ENCODE measurements at places on chromosomes 11 and 22. TPM values are rescaled to one million over a fixed set of nuclear protein-coding genes. Genes with fewer than 3 reads are reported as not detected.

The GLB1L3 gene
- not detected for total RNA-seq

The MMP12 gene
- total RNA-seq: not detected

The MUC5AC gene
- under 0.01 TPM for total RNA-seq

The SHISA8 gene
- 1.0 TPM for total RNA-seq

The DDIAS gene
- 1.6 TPM for total RNA-seq

The CBLIF gene
- total RNA-seq: not detected

The SMIM35 gene
- total RNA-seq: not detected

The ROBO4 gene
- total RNA-seq: 14.1 TPM

The P2RY2 gene
- total RNA-seq: 1.0 TPM

The TNNT3 gene
- total RNA-seq: 4,042 TPM

The TRPC6 gene
- total RNA-seq: 25.6 TPM

The IGLL1 gene
- not detected for total RNA-seq

The OR9Q2 gene
- total RNA-seq: under 0.01 TPM

The TLCD5 gene
- 5.2 TPM for total RNA-seq

The SERPING1 gene
- total RNA-seq: 15.1 TPM

The MAPK12 gene
- total RNA-seq: 18.8 TPM

The PHOX2A gene
- total RNA-seq: not detected

The BIK gene
- 0.52 TPM for total RNA-seq

The SLC22A9 gene
- not detected for total RNA-seq
